Activated CD4-positive, alpha-beta T cell treated with anti-CD3 and anti-CD28 coated beads for 36 hours (primary cell): ENCODE measurements at places on chromosomes 11 and 22.

- no peak overlapping the region for H3K27ac ChIP-seq
- H3K27me3 ChIP-seq = no peaks in the 10 kb centered on the region
- peaks cover 3% of the 10 kb centered on the region for H3K36me3 ChIP-seq
- H3K4me3 ChIP-seq = no peak overlapping the region
- DNase-seq = no peak
Measured at GRCh38 chr11:32920570-32920969, 28.0 kb downstream of the QSER1 start.

GRCh38 chr11:77039491-77040400 is 5.5 kb downstream of the B3GNT6 start:
- DNase-seq = peak; percentile 56
- H3K4me1 ChIP-seq = peaks cover 4% of the 10 kb centered on the region
- H3K4me3 ChIP-seq = peak overlapping the region; percentile 20
- peaks cover 28% of the 10 kb centered on the region for H3K27me3 ChIP-seq

- peaks cover 53% of the 10 kb centered on the region for H3K27me3 ChIP-seq
- H3K36me3 ChIP-seq = no peaks in the 10 kb centered on the region
- H3K4me3 ChIP-seq = no peak overlapping the region
- H3K27ac ChIP-seq = no peak overlapping the region
- H3K4me1 ChIP-seq = peaks cover 2% of the 10 kb centered on the region
Measured at GRCh38 chr11:92225568-92226330, 1.1 kb downstream of the FAT3 start.

GRCh38 chr22:21994881-21995444 is 12.4 kb upstream of the TOP3B start:
- H3K27me3 ChIP-seq = no peaks in the 10 kb centered on the region
- H3K36me3 ChIP-seq = no peaks in the 10 kb centered on the region
- H3K27ac ChIP-seq = no peak overlapping the region
- no peaks in the 10 kb centered on the region for H3K4me1 ChIP-seq
- H3K4me3 ChIP-seq = no peak overlapping the region

DNA sequence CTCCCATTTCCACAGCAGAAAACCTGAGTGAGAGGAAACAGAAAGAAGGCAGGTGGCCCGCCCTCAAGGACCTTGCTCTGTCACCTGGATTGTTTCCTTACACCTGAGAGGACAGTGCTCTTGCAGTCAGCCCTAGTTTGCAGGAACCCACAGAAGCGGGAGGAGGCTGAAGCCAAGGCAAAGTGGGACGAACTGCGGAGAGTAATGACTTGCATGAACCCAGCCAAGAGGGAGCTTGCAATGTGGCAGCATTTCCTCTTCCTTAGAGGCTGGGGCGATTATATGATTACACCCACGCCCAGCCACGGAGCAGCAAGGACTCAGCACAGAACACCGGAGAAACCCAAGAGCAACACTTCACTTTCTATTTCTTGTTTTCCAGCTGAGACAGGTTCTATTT is 102.6 kb downstream of the SPON1 start:
- H3K4me1 ChIP-seq = peaks cover 18% of the 10 kb centered on the region
- H3K36me3 ChIP-seq = no peaks in the 10 kb centered on the region
- H3K4me3 ChIP-seq = peak overlapping the region; percentile 44
- DNase-seq = peak; percentile 58
- H3K27ac ChIP-seq = no peak overlapping the region
- peaks cover 2% of the 10 kb centered on the region for H3K27me3 ChIP-seq

DNA sequence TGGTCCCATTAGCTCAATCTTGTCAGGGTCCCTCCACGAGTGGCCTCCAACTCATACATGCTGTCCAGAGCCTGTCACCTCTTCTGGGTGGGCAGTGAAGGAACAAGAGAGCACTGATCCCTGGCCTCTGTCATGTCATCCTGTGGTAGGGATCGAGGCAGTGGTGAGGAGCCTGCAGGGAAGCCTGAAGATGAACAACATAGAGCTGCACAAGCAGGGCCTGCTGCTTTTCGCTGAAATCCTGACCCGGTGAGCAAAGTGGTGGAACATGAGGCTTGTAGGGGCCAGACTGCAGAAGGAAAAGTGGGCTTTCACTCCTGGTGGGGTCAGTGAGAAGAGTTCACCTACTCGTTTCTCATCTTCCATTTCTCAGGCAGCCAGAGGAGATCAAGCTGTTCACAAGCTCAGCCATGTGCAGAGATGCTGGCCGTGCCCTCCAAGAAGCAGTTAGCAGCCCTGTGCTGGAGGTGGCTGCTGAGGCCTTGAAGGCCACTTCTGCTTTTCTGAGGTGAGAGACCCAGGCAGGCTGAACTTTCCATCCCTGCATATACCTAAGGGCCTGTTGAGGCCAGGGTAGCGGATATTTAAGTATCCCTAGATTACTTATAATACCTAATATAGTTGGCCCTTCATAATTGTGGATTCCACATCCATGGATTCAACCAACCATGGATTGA is 32.9 kb downstream of the MEI1 start:
- H3K27ac ChIP-seq = no peak overlapping the region
- H3K27me3 ChIP-seq = no peaks in the 10 kb centered on the region
- H3K4me1 ChIP-seq = no peaks in the 10 kb centered on the region
- no peaks in the 10 kb centered on the region for H3K36me3 ChIP-seq
- DNase-seq = no peak

DNA sequence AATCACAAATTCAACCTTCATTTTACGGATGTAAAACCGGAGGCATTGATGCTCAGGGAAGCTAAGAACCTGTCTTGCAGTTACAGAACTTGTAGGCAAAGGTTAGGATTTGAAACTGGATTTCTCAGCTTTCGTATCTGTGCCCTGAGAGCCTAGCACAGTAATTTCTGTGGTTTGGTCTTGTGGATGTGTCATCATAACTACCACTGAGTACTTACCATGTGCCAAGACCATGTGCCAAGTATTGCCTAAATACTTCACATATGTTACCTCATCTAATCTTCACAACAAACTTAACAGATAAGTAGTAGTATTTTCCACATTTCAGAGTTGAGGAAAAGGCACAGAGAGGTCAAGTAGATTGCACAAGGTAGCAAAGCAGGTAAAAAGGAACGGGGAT is 140.7 kb downstream of the NXPE2 start:
- no peaks in the 10 kb centered on the region for H3K36me3 ChIP-seq
- no peak overlapping the region for H3K27ac ChIP-seq
- no peak overlapping the region for H3K4me3 ChIP-seq

- no peaks in the 10 kb centered on the region for H3K36me3 ChIP-seq
- H3K27me3 ChIP-seq = peaks cover 4% of the 10 kb centered on the region
- no peak overlapping the region for H3K27ac ChIP-seq
- H3K4me3 ChIP-seq = no peak overlapping the region
- DNase-seq = no peak
- H3K4me1 ChIP-seq = peaks cover 17% of the 10 kb centered on the region
Measured at GRCh38 chr11:112213753-112214152, 12.5 kb upstream of the PTS start.

GRCh38 chr22:45771711-45772110 is 100.1 kb downstream of the ATXN10 start:
- no peak overlapping the region for H3K27ac ChIP-seq
- peaks cover 8% of the 10 kb centered on the region for H3K4me1 ChIP-seq
- no peak overlapping the region for H3K4me3 ChIP-seq
- no peak for DNase-seq

DNA sequence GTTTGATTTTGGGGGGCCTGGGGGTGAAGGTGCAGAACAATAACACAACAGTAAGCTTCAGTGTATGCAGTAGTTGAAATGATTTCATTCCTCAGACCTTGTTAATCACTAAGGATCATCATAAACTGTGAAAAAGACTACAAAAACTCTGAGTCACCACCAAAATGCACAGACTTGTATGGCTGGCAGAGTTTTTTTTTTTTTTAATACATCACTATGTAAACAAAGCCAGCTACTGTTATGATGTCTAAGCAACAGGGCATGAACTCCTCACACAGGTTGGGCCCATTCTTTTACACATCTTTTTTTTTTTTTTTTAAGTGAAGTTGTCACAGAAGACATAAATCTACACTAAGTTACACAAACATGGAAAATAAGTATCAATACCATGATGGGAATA is 311.9 kb downstream of the GUCY1A2 start:
- H3K4me1 ChIP-seq = no peaks in the 10 kb centered on the region
- no peaks in the 10 kb centered on the region for H3K27me3 ChIP-seq
- H3K27ac ChIP-seq = no peak overlapping the region

DNA sequence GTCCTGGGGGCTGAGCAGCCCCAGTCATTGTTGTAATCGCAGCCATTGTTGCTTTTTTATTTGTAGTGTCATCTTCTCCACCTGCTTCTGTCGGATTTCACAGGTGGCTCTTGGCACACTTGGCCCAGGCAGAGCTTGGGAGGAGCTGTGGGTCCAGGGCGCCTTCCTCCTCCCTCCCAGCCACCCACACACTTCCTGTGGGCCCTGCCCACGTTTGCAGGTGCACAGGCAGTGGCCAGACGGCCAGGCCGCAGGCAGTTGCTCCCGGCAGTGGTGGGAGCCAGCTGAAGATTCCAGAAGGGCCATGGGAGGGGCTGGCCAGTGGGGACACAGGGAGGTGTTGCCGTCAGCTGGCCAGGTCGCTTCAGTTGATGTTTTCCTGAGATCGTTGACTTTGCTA is 1191.9 kb downstream of the BRD1 start:
- peaks cover 7% of the 10 kb centered on the region for H3K4me1 ChIP-seq
- DNase-seq = no peak
- H3K4me3 ChIP-seq = no peak overlapping the region

DNA sequence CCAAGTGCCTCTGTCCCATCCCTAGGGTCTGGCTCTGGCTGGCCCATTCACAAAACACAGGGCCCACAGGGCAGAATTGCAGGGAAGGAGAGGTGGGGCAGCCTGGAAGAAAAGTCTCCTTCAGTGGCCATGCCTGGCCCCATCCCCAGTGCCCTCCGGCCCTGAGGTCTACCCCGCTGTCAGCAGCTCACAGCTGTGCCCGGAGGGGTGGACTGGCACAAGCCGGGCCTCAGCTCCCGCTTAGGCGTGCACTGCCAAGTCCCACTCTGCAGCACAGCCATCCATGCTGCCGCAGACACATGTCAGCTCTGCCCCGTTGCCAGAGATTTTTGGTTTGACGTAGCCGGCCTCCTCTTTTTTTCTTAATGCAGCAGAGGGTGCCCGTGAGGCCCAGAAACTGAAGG is 3.9 kb upstream of the SCN2B start:
- H3K27ac ChIP-seq = no peak overlapping the region
- H3K4me1 ChIP-seq = peaks cover 4% of the 10 kb centered on the region
- H3K36me3 ChIP-seq = no peaks in the 10 kb centered on the region
- DNase-seq = peak; percentile 49
- H3K4me3 ChIP-seq = no peak overlapping the region
- peaks cover 11% of the 10 kb centered on the region for H3K27me3 ChIP-seq
